ENCODE measurements at places on chromosomes 3 and 15.

GRCh38 chr3:168624195-168624594, 528.5 kb upstream of the GOLIM4 start:
- DNase-seq: no peak

DNA sequence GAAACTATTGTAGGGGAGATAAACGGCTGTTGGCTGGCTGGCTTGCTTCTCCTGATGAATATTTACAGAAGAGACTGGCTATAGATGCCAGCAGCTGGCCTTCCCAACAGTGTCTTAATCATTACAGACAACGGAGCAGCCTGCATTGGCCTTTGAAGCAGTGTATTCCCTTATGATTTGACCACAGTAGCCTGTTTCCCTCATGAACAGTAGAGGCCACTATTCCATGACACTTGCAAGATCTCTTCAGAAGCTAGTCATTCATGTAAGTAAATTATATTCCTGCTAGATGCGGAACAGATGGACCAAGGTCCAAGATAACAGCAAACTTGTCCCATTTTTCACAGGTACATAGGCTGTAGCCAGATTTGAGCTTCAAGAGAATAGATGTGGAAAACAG, 47.3 kb downstream of the TMCO5A start:
- DNase-seq: no peak

DNA sequence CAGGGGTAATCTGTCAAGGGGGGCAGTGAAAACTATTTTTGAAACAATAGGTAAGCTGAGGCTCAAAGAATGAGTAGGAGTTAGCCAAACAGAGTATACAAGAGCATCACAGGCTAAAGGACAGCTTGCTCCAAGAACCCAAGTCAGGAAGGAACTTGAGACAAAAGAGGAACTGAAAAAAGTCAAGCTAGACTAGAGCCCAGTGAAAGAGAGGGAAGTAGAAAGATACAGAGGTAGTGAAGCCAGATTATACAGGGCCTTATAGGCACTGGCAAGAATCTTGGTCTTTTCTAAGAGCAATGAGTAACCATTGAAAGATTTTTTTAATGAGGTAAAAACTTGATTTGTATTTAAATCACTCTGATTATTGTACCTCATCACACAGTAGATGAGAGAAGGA, 69.9 kb downstream of the FILIP1L start:
- DNase-seq: peak; percentile 17

GRCh38 chr3:73719861-73720260, 95.1 kb upstream of the PDZRN3 start:
- DNase-seq: no peak

DNA sequence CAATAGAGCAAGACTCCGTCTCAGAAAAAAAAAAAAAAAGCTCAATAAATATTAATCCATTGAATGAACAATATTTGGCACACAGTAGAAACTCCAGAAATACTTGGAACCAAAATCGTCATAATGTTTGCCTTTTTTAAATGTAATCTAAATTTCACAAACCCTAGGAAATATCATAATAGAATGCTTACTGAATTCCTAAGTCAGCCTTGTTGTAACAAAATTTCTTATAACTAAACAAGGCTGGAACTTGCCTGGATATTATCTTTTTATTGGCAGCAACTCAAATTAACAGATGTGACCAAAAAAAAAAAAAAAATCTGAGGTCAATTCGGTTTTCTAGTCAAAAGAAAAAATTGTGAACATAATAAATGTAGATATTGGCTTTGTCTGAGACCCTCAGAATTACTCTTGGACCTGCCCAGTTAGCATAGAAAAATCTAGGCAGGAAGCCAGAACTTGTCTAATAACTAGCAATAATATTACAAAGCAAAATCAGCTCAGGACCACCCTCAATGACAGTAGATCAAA, 33.3 kb downstream of the GABPB1 start:
- no peak for DNase-seq

DNA sequence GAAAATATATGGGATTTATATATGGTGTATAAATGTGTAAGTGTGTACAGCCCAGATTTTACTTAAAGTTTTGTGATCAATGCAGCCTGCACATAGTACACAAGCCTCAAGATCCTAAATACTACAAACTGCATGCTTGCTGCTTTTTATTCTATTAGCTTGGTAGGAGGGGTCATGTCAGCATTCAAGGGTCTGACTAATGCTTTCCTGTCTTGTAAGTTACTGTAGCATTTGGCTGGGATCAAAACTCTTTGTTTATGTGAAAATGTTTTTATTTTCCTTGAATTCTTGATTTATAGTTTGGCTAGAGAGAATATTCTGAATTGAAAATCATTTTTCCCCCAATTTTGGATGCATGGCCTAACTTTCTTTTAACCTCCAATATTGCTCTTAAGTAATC, 370.9 kb downstream of the NSUN3 start:
- no peak for DNase-seq

Measured in GM18507 (cell line).